ENCODE measurements at places on chromosomes 11 and 22.

- no peak for DNase-seq
These were observed 173.4 kb upstream of the TTC12 start for GRCh38 chr11:113141010-113141409.

DNA sequence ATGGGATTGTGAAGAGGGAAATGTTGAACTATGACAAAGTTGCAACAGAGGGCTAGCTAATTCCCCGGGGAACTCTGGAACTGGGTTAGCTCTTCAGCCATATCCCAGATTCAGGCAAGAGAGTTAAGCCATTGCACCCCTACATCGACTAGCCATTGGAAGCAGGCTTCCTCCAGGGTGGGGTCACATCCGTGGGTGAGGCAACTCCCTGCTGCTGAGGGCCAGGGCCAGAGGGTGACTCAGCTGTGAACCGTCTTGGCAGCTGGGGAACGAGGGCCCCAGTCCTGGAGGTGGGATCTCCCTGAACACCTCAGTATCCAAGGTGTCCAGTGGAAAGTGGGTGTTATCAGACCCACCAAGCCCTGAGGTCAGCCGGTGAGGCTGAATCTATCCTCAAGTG, 41.1 kb downstream of the RPS6KA4 start:
- no peak for DNase-seq

DNA sequence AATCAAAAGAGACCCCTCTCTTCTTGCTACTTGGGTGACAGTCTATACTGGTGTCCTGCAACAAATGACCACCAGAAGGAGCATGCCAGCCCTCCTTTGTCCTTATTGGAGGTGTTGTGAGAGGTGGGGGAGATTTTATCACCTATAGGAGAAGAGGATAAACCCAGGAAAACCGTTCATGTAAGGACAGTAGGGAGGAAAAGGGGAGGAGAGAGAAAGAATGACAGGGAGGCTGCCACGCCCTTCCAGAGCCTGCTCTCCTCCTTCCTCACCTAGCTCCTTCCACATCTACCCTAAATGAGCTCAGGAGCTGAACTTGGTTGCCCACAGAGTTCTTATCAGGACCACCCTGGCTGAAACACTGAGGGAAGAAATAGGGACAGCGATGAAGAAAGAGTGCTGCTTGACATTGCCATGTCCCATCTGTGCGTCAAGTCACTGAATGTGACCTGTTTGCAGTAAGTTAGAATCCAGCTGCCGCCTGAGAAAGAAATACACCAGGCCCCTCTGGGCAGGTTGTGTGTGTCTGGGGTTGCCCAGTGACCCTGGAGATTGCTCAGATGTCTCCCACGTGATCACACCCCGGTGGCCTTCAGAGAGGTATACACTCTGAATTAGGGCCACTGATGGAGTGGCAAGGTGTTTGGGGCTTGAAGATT, 40.4 kb upstream of the ETS1 start:
- DNase-seq: no peak

DNA sequence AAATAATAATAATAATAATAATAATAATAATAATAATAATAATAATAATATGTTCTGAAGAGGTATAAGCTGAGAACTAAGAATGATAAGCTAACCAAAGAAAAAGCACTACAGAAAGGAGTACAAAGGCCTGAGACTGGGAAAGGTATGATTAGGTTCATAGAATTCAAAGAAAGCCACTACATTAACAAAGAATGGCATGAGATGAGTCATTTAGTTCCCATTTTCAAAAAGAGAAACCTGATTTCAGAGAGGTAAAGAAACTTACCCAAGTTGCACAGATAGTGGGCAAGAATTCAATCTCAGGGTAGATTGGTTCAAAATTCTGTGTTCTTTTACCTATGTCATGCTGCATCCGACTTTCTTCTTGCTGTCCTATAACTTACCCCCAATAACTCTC, 350.9 kb downstream of the TTC28 start:
- no peak for DNase-seq

- no peak for DNase-seq
These were observed 156.1 kb downstream of the ST3GAL4 start for GRCh38 chr11:126511475-126512115.

GRCh38 chr11:32215157-32215556, 124.3 kb downstream of the RCN1 start:
- no peak for DNase-seq

DNA sequence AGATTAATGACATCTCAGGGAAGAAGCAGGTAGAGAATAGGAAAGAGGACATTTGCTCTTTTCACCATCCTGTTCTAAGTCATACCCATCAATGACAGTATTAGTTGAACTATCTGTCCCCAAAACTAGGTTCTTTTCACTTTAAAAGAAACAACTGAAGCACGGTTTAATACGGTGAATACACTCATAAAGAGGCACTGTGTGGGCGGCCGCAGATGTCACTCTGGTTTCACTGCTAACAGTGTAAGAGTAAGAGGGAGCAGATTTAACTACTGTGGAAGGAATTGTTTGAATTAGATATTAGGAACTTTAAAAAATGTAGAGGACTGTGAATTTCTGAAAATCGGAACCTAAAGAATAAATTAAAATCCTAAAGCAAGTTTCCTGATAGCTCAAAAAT, 49.5 kb downstream of the VSIG10L2 start:
- DNase-seq: no peak

GRCh38 chr11:94563848-94564467, 3.2 kb upstream of the PIWIL4 start:
- no peak for DNase-seq
